CD8-positive, alpha-beta memory T cell (primary cell): ENCODE measurements at places on chromosomes 5 and 9.

GRCh38 chr5:36660397-36661049, 54.1 kb downstream of the SLC1A3 start:
- no peak for DNase-seq

DNA sequence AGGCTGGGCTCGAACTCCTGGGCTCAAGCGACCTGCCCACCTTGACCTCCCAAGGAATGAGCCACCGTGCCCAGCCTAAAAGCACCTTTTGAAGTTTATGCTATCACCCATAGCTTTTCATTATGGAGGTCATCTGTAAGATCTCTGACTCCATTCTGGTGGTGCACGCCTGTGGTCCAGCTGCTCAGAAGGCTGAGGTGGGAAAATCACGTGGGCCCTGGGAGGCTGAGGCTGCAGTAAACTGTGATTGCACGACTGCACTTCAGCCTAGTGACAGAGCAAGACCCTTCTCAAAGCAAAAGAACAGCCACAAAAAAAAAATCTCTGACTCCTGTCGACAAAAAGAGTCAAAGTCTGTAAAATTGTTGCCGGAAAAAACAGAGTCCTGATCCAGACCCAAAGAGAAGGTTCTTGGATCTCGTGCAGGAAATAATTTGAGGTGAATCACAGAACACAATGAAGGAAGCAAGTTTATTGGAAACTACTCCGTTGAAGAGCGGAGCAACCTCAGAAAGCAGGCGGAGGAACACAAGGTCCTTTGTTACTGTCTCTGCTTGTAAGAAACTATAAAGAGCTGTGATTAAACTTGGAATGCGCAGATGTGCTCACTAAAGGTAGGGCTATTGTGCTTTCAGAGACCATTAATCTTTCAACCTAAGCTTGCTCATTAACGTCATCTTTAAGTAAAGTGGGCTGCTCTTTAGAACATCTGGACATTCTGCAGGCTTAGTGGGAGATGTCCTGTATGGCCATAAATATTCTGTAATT, 2.0 kb upstream of the HAUS6 start:
- DNase-seq = no peak

GRCh38 chr5:92640340-92640739, 940.7 kb downstream of the NR2F1-AS1 start:
- no peak for DNase-seq

DNA sequence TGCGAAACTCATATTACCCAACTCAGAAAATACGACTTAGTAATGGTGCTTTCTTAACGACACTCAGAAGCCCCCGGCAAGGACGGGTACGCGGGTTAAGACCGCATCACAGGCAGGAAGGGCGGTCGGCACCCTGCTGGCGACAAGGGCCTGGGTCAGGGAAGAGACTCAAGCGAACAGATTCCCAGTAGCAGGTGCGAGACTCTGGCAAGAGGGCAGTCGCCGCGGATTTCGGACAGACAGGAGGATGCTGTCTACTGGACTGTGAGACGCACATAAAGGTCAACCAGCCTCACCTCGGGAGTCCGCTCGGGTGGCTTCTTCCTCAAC, 398 bp downstream of the RAPGEF6 start:
- DNase-seq = peak; percentile 63
